ENCODE measurements at places on chromosomes 4 and X.

DNA sequence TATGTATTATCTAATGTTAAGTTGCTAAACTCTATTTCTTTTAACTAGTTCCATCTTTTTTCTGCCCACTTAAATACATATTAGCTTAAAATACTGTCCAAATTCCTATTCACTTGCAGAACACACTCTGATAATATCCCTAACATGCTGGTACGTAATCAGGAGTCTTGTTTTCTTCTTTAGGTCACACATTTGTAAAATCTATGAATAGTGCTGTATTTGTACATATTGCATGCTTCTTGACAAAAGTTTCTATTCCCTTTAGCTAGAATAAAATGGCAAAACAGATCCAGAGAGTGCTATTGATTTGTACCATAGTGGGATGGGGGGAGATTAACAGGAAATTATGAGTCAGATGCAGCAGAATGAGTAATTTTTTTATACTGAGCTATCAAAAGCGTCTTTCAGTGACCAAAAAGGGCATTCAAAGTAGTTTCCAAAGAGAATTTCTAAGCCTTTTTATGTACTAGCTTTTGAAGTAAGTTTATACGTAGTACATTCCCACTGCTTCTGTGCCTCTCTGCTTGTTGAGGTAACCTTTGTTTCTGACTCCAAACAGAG, 126.5 kb downstream of the PTPN13 start:
- no peak for DNase-seq

DNA sequence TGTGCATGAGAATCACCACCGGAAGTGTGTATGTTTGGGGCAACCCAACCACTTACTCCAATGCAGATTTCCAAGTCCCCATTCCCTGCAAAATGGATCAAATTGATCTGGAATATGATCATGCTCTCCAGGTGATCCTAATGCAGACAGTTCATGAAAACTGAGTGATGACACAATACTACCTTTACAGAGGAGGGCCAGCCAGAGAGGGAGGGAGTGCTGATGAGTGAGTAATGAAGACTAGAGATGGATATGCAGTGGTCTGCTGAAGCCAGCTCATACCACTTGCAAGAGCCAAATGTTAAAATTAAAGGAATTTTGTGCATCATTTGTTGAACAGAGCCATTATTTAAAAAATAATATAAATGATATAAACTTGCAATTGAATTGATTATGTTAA, 10.2 kb upstream of the CPE start:
- no peak for DNase-seq

DNA sequence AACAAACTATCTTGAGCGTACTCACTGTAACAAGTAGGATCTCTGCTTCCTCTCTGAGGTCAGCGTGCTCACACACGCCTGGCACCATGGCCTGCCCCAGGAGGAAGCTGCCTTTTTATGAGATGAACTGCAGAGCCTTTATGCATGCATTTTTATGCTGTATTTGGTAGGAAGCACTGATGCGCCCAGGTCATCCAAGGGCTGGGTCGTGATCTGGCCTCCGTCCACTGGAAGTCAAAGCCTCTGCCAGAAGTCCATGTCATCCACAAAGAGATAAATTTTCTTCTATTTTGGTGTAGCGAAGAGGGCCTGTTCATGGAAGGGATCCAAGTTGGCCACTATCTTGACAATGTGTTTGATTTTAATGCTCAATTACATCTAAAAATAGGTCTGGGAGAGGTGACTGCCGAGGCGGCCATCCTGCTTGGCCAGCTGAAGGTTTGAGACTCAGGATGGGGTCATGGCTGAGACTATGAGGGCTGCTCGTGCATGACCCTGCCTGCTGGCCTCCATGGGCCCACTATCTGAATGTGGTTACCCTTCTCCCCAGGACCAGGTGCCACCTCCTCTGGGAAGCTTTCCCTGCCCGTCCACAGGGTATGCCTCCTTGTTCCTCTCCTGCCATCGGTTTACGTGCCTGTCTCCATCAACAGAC, 50.3 kb downstream of the HTRA3 start:
- DNase-seq = no peak

DNA sequence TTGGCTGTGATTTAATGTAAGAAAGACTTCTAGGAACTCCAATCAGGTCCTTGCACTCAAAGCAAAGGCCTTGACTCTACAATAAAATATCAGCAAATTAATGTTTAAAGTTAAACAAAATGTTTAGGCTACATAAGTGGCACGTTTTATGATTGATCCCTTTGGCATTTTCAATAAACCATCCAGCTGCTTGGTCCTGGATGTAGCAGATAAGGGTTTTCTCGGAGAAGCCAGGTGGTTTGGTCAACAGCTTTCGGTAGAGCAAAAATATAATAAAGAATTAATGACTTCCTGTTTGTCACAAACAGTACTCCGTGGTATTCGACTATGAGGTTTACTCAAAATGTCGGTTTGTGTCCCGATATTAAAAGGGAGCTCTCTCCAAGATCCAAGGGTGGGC, 95.8 kb downstream of the GEMIN8 start:
- DNase-seq = no peak

- no peak for DNase-seq
Measured at GRCh38 chrX:71106427-71106826, at the start of gene CXorf65. TSS of gene CXorf65 (minus strand) at chrX:71106740. CDS start at chrX:71106556, 184 bp downstream.

- DNase-seq = peak; percentile 80
Measured at GRCh38 chrX:119755981-119756533, 2.3 kb upstream of the SOWAHD start.

DNA sequence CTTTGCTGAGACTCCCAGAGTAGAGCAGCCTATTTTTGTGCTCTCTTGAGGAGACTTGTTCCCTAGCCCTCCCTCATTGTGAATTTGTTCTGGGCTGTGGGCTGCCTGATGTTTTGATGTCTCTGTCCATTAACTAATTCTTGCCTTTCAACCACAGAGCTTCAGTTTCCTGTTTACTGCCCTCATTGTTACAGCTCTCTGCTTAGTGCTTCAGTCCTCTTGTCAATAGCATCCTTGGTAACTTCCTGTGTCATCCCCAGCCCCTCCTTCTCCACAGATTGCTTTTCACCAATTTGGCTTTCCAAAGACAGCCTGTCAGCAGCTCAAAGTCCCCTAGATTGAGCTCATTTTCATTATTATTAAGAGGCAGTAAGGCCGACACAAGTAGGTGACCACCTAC, 69.9 kb downstream of the COX7B2 start:
- no peak for DNase-seq

GRCh38 chrX:15497865-15498264, 2.7 kb upstream of the BMX start:
- peak; percentile 23 for DNase-seq

DNA sequence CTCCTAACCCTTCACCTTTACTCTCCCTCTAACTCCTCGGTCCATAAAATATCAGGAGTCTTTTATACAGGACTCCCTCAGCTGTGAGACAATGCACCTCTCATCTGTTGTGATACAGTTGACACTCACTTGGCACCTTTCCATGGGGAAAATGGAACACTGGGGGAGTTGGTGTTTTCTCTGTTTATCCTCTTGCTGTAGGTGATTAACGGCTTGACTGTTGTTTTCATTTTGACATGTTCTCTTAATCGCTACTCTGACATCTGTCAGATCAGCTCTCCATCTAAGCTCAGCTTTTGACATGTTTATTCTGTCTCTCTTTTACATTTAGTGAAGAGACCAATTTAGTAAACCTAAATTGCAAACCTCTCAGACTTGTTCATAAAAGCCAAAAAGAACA, 604.8 kb downstream of the TRAM1L1 start:
- DNase-seq = no peak

- no peak for DNase-seq
Measured at GRCh38 chrX:19568422-19568821, 53.1 kb upstream of the MAP3K15 start.

GRCh38 chr4:163558539-163559044, 64.1 kb downstream of the TMA16 start:
- DNase-seq = no peak

Data from Jurkat, Clone E6-1 (cell line).